IgD-negative memory B cell (primary cell): ENCODE measurements at places on chromosomes 16 and 17. TPM values are rescaled to one million over a fixed set of nuclear protein-coding genes. Genes with fewer than 3 reads are reported as not detected.

The ETV4 gene
- not detected for polyA plus RNA-seq

The CDR2 gene
- 16.2 TPM for polyA plus RNA-seq

The ENPP7 gene
- polyA plus RNA-seq: 0.89 TPM

The CLEC10A gene
- polyA plus RNA-seq: not detected

The CES5A gene
- not detected for polyA plus RNA-seq

The SLC35G6 gene
- polyA plus RNA-seq: not detected

The CA4 gene
- polyA plus RNA-seq: not detected

The RUSF1 gene
- polyA plus RNA-seq: 19.8 TPM
